ENCODE measurements at places on chromosomes 4 and X.

DNA sequence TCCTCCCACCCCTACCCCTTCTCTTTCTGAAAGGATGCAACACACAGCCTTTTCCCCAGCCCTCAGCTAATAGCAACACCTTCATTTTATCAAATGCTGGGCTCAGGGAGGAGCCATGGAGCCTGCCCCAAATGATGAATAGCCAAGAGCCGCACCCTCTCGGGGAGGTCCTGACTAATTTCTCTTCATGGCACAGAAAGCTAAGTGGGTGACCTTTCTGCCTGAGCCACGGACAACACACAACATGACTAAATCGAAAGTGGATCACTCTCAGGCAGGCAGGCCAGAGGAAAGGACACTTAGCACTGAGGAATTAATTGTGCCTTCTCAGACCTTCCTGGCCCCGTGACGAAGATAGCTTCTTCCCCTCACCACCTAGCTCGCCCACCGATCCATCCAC, 165.1 kb upstream of the RAI2 start:
- DNase-seq = no peak

GRCh38 chrX:108640817-108641216, 95.5 kb downstream of the IRS4 start:
- DNase-seq = no peak

GRCh38 chrX:108270280-108270679, 167.9 kb downstream of the COL4A6 start:
- no peak for DNase-seq

- DNase-seq = no peak
Observed at GRCh38 chr4:105015750-105016149, 130.9 kb upstream of the TET2 start.

GRCh38 chr4:138003248-138003647, 238.9 kb downstream of the SLC7A11 start:
- no peak for DNase-seq
